Activated CD4-positive, alpha-beta T cell treated with anti-CD3 and anti-CD28 coated beads, Interleukin-2, amount 50 U/mL, for 24 hours (primary cell): ENCODE measurements at places on chromosomes 3 and 15.

DNA sequence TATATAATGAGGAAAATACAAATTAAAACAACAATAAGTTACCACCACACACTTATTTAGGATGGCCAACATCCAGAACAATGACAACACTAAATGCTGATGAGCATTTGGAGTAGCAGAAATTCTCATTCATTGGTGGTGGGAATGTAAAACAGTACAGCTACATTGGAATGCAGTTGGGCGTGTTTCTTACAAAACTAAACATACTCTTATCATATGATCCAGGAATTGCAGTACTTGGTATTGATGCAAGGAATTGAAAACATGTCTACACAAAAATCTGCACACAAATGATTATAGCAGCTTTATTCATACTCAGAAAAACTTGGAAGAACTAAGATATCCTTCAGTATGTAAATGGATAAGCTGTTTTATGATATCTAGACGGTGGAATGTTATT, 594.2 kb downstream of the ZBBX start:
- DNase-seq: no peak

GRCh38 chr3:147699175-147699838, 290.1 kb downstream of the ZIC1 start:
- no peak for DNase-seq

DNA sequence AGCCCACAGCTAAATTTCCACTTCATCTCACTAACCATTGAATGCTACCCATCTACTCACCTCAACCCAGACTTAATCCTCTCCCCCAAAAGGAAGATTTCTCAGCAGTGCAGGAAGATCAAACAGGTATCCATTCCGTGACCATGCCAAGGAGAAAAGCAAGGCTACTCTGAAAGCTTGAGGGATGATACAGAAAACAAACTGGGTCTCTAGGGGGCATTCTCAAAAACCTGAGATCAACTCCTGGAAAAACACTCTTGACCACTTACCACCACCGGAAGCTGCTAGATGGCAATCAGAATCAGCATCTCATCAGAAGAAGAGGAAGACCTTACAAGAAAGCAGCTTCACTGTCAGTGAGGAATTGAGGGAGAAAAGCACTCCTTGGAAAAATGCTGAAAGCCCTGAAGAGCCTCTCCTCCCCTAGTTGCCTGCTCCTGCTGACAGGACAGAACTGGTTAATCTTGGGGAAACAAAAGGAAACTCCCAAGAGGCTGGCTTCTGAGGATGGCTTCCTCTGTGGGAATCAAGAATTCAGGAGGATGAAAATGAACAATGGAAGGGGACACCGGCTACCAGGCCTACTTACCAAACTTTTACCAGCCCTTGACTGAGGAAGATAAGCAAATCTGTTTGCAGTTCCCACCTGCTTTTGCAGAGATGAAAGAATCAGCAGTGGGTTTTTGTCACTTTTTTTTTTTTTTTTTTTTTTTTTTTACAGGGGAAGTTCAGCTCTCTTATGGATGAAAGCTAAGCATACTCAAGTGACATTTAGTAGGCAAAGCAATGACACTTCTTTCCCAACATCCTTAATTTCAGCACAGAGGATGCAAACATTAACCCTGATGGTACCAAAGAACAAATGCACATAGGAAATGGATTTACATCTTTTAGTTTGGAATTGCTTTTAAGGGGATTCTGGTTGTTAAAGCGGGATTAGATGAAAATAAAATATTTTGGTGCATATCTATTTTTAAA, at the start of gene ATP8B4:
Gene ATP8B4 (minus strand): TSS at position 171 of the 978 bp plus-strand sequence. CDS start 12,267 bp downstream, outside the sequence.
- DNase-seq: no peak

DNA sequence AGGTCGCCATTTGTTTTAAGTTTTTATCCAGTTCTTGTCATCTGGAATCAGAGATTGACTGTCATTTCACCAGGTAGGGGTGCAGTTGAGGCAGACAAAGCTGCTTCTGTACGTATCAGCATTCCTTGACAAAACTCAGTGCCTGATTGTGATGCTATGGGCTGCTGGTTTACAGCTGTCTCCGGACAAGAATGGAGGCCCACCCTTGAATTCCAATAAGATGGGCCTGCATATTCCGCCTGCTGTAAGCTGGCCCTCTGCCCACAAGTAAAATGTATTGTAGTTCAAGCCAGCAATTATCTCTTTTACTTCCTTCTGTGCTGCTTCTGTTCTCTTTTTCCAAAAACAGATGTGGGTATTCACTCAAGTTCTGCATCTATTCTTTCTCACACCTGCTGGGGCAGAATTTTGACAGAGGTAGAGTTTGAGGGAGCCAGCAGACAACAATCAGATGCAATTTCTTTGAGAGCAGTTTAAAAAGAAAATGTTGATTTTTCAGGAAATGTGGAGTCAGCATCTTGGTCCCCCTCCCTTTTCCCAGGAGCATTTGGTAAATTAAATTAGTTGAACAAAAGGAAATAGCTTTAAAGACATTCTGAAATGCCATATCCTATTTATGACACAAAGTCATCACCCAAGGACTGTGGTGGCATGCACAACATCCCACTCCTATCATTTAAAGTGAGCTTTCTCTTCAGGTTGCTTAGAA, 53.5 kb downstream of the IQCH start:
- no peak for DNase-seq

- DNase-seq: no peak
Observed at GRCh38 chr15:85658816-85659215, 135.9 kb downstream of the KLHL25 start.

- DNase-seq: no peak
Observed at GRCh38 chr3:122957707-122958689, 69.6 kb downstream of the SEMA5B start.

- DNase-seq: no peak
Observed at GRCh38 chr3:175307642-175308041, 448.5 kb downstream of the NAALADL2 start.

GRCh38 chr3:140430494-140430893, 247.4 kb upstream of the TRIM42 start:
- DNase-seq: no peak

DNA sequence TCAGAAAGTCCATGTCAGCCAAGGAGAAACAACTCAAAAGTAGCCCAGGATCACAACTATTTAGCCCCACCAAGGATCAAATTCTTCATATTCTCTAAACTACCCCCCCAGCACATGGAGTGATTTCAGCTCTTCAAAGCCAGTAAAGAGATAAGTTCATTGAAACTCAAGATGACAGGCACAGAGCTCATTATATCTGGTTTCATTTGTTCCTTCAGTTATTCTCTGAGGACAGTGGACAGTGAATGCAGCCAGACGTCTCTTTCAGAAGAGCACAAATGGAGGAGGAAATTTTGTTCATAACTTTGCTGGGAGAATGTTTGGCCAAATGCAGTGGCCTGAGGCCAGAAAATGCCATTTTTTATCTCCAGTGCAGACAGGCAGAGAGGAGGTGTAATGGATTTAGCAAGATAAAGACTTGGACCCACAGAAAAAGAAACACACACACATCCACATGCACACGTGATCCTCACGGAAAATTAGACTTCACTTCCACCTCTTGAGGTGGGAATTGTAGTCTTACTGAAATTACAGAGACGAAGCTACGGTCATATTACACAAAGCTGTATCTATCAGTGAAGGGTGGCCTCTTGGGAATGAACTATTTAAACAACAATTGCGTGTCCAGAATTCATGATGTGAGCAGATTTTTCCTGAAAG, 64.6 kb downstream of the HES1 start:
- no peak for DNase-seq

- no peak for DNase-seq
Observed at GRCh38 chr3:160613661-160614060, 48.3 kb upstream of the KPNA4 start.

GRCh38 chr15:71325481-71325880, 210.2 kb downstream of the THSD4 start:
- no peak for DNase-seq

DNA sequence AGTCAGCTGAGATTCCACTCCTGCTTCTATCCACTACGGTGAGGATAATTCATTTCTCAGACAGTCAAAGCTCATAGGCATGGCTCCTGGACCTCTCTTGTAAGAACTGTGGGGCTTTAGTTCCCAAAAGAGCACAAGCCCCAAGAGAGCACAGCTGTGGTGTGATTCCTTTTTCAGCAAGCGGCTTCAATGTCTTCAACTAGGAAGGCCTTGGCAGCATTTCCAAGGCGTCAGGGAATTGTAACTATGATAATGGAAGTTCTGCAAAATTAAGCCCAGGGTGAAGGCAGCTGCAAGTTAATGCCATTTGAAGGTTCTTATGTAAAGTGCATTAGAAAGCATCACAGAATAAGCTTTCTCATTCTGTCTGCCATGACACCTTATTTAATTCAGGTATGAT, 657.1 kb downstream of the GRM7 start:
- DNase-seq: no peak

- DNase-seq: no peak
Observed at GRCh38 chr3:129485721-129486663, 42.4 kb upstream of the RHO start.

GRCh38 chr15:39406485-39406884, 174.4 kb upstream of the THBS1 start:
- no peak for DNase-seq

- DNase-seq: no peak
Observed at GRCh38 chr15:101122806-101123205, 129.0 kb downstream of the CHSY1 start.

DNA sequence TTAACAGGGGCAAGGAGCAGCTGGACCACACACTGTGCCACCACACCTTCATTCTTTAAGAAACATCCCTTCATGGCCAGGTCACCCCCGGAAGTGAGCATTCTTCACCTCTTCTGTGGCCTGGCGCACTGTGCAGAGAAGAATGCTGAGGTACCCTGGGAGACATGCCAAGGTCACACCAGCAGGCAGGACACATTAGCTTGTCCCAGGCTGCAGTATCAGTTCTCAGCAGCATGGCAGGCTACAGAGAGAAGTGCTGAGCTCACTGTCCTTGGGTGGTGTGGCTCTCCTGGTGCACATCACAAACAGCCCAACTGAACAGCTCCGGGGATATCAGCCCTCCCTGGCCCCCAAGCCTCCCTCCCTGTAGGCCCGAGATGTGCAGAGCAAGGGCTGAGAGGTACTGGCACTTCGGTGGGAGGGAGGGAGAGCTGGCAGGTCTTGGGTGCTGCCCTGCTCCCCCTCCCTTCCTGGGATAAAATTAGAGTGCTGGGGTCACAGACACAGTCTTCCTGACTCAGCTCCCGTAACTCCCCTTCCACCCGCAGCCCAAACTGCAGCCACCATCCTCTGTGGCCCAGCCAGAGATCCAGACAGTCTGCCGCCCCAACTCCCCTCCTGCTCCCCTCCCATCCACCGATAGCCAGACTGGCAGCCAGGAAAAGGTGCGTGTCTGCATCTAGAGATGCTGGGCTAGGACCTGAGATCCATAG, 13.4 kb downstream of the SEMA7A start:
- DNase-seq: no peak

DNA sequence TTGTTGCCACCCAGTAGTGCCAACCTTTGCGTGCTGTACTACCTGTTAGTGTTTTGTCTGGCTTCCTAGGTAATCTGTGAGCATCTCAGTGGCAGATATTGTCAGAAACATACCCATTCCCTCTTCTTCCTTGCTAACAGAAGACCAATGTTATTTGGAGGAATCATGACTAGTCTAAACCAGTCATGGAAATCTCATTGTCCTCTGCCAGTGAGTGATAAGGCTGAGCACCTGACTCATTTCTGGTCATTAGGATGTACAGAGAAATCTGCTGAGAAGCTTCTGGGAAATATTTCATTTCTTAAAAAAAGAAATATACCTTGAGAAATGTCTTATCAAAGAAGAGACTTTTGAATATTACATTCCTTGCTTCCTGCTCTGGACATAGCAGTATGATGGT, 70.1 kb upstream of the CDV3 start:
- DNase-seq: no peak

- no peak for DNase-seq
Observed at GRCh38 chr3:126018995-126019394, 50.0 kb downstream of the ROPN1B start.

- no peak for DNase-seq
Observed at GRCh38 chr3:55569033-55569599, 82.0 kb upstream of the WNT5A start.

DNA sequence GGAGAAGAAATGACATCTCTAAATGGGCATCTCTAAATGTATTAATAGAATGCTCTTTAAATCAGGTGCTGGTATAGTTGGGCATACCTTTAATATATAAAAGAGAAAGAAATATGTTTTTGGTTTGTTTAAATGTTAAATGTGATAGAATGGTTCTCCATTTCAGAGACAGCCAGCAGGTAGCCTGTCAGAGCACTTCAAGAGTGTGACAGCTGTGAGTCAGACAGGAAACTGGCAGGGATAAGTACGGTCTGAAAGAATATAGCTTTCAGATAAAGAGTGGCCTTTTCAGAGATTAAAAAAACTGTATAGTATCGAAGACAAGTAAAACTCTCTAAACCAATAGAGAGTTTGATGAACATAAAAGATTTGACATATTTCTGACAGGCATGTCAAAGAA, 654.1 kb downstream of the IGSF11 start:
- no peak for DNase-seq

- peak; percentile 14 for DNase-seq
Observed at GRCh38 chr15:25739687-25740121, 123.4 kb downstream of the ATP10A start.

GRCh38 chr3:36777424-36778218, 13.3 kb upstream of the DCLK3 start:
- DNase-seq: no peak

DNA sequence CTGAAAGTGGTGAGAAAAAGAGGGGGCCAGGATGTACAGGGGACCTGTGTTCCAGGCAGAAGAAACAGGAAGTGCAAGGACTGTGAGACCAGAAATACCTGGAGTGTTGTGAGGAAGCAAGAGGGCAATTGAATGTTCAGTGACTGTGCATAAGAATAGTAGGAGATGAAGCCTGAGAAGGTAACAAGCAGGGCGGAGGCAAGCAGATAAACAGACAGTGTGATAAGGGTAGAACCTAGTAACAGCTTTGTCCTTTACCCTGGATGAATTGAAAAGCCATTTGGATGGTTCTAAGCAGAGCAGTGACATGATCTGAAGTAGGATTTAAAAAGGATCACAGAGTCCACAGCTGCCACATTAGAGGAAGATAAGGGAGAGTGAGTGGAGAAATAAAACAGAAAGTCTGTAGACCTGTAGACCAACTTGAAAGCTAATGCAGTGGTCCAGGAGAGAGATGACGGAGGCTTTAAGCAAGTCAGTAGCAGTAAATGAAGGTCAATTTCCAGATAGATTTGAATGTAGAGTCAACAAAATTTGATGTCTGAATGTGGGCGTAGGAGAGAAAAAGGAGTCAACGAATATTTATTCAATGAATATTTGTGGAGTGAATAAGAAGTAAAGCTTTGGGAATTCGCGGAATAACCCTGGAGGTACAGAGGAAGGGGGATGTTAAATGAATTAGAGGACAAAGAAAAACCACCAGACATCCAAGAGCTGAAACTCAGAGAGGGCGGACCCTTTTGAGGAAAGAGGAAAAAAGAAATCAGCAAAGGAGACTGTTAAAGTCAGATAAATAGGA, 4.2 kb upstream of the PLOD2 start:
- DNase-seq: no peak

DNA sequence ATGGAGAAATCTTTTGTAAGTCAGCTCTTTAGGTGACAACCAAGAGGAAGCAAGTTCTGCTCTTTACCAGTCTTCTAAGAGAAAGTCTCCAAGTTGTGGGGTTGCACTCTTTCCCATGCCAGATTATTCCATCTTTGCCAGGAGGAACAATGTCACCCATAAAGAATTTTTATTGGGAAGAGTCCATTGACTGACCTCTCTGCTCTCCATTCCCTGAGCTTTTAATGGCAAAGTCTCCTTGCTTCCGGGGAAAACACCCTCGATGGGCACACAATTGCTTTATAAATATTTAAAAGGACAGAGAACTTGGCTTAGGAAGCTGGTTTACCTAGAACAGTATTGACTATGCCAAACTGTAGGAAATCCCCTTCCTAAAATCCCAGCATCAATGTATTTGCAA, 19.9 kb upstream of the UBE2E1 start:
- DNase-seq: no peak

GRCh38 chr15:76274226-76274625, 37.0 kb downstream of the ETFA start:
- no peak for DNase-seq
